ENCODE measurements at places on chromosomes 16 and 17.

DNA sequence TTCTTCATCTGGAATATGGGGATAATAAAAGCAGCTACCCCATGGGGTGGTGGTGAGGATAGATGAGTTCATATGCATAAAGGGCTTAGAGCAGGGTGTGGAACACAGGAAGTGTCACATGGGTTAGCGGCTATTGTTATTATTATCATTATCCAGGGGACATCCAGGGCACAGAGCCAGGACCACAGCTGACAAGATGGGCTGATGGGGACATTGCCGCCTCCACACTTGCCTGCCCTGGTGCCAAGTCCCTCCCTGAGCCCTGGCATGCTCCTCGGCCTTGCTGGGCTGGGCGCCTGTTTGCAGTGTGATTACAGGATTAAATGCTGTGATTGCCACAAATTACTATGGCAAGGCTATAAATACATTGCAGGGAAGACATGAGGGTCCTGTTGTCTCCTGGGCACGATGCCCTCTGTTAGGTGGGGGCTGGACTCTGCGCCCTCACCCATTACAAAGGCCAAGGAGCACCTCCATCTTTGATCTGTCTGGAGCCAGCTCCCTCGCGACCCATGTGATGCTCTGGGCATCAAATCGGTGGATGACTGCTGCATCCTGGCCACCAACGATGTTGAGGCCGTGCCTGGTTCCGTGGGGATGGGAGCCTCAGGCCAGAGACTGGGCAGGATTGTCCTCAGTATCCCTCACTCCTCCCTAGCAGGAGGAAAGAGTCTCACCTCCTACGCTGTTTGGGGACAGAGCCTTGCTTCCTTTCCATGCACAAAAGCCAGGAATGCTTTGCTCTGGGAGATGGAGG is 43.2 kb downstream of the PIMREG start:
- no peak for DNase-seq

DNA sequence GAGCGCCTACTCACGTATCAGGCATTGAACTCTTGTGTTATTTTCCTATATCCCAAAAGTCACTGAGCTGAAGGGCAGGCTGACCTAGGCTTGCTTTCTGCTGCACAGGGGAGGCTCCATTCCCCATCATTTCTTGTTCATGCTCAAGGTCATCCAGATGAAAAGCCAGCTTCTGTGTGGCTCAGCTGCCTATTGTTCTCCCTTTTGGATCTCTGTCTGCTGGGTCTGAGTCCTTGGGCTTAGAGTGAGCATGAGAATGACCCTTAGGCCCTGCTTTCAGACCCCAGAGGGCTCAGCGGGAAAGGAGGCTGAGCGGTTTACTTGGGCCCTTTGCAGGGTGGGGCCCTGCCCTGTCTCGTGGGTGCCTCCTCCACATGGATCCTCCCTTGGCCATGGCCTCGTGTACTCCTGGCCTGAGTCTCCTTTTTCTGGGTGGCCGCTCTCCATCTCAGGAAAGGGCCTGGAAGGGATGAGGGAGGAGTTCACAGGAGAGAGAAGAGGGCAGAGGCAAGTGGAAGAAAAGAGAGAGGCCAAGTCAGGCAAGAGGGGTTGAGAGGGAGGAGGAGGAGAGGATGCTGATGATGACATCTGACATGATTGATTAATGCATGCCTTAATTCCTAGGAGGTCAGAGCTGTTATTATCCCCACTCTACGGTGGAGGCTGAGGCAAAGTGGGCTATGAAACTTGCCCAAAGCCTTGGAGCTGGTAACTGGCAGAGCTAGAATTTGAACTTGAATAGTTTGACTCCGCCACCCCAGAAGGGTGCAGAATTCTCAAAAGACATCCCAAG is 19.8 kb upstream of the MAP3K14 start:
- no peak for DNase-seq

- DNase-seq: no peak
Observed at GRCh38 chr17:57957886-57958285, 2.7 kb upstream of the CUEDC1 start.

- no peak for DNase-seq
Observed at GRCh38 chr16:87847785-87848675, 21.3 kb downstream of the SLC7A5 start.

DNA sequence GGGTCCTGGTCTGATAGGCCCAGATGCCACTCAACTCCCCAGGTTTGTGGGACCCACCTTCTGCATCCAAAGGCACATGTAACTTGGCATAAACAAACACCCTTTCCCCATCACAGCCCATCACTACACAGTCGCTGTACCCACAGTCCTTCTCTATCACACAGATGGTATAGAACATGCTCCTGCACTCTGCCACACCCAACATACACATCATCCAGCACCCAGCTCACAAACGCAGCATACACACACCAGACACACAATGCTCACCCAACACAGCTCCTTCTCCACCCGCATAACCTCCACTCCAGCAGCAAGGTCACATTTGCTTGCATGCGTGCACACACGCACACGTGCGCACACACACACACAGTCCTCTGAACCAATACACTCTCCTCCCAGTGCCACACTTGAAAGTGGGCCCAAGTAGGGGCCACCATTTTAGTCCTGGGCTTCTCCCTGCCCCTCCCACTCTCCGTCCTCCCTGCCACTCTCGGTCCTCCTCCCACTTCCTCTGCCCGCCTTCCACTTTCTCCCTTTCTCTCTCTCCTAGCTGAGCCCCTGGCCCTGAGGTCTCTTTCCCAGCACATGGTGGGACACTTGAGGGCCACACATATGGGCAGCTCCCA is 8.5 kb upstream of the TMEM92 start:
- no peak for DNase-seq

DNA sequence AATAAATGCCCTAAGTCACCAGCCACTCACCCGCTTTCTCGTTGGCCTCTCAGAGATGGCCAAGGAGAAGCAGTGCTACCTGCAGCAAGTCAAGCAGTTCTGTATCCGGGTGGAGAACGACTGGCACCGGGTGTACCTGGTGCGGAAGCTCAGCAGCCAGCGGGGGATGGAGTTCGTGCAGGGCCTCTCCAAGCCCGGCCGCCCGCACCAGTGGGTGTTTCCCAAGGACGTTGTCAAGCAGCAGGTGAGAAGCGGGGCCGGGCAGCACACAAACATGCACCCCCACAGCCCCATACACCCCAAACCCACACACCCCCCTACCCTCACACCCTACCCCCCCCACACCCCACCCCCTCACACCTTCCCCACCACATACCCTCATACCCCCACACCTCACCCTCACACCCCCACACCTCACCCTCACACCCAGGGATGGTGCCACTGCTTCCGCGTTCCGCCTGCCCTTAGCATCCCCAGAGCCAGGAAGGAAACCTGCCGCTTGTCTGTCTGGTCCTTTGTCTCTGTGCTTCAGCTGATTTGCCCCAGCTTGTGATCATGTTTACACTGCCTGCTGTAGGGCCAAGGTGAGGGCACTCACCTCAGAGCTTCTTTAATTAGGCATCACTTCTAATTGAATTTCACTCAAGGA is 41.9 kb upstream of the ENDOV start:
- DNase-seq: no peak
